A549 treated with RU486 at 1 μM for 4 hours (cell line): ENCODE measurements at places on chromosomes 3 and 15. TPM values are rescaled to one million over a fixed set of nuclear protein-coding genes. Genes with fewer than 3 reads are reported as not detected.

UTS2B gene
- not detected in 5 replicates for total RNA-seq

GOLGA8J gene
- not detected in 5 replicates for total RNA-seq

ITIH4 gene
- 0.35 to 1.6 TPM (median 0.55 TPM) in 5 replicates for total RNA-seq

HHLA2 gene
- total RNA-seq: 0.03 to 0.14 TPM (median 0.10 TPM) in 4 of 5 replicates, not detected in the other

ZKSCAN7 gene
- not detected in 5 replicates for total RNA-seq

GHSR gene
- total RNA-seq: not detected in 5 replicates

ALDH1L1 gene
- 0.11 to 0.30 TPM (median 0.16 TPM) in 5 replicates for total RNA-seq

DPPA2 gene
- total RNA-seq: not detected in 5 replicates

BHLHE40 gene
- total RNA-seq: 81.8 to 111 TPM (median 92.7 TPM) in 5 replicates

GMPS gene
- total RNA-seq: 75.2 to 112 TPM (median 93.2 TPM) in 5 replicates

CADM2 gene
- total RNA-seq: 0.18 to 0.24 TPM (median 0.21 TPM) in 3 of 5 replicates, not detected in the others

KLHL40 gene
- not detected in 5 replicates for total RNA-seq

TMEM89 gene
- not detected in 5 replicates for total RNA-seq

SPSB4 gene
- total RNA-seq: 0.08 to 0.26 TPM (median 0.12 TPM) in 5 replicates

GDPGP1 gene
- 4.4 to 6.5 TPM (median 5.5 TPM) in 5 replicates for total RNA-seq

AMIGO3 gene
- 0.35 to 0.85 TPM (median 0.59 TPM) in 5 replicates for total RNA-seq

OXNAD1 gene
- 6.3 to 8.1 TPM (median 7.6 TPM) in 5 replicates for total RNA-seq

GRAMD2A gene
- total RNA-seq: not detected in 5 replicates

HRG gene
- total RNA-seq: not detected in 5 replicates

NPAP1 gene
- total RNA-seq: not detected in 5 replicates

TNIK gene
- 1.9 to 3.1 TPM (median 2.3 TPM) in 5 replicates for total RNA-seq

CACNA2D3 gene
- 0.03 to 0.05 TPM in 2 of 5 replicates, not detected in the others for total RNA-seq

CKMT1A gene
- 1.6 to 4.0 TPM (median 2.8 TPM) in 5 replicates for total RNA-seq

TYRO3 gene
- 12.6 to 16.0 TPM (median 12.7 TPM) in 5 replicates for total RNA-seq

CELSR3 gene
- 2.7 to 5.3 TPM (median 4.2 TPM) in 5 replicates for total RNA-seq

SLC6A6 gene
- 79.2 to 109 TPM (median 102 TPM) in 5 replicates for total RNA-seq
